ENCODE measurements at places on chromosomes 3 and 15.

DNA sequence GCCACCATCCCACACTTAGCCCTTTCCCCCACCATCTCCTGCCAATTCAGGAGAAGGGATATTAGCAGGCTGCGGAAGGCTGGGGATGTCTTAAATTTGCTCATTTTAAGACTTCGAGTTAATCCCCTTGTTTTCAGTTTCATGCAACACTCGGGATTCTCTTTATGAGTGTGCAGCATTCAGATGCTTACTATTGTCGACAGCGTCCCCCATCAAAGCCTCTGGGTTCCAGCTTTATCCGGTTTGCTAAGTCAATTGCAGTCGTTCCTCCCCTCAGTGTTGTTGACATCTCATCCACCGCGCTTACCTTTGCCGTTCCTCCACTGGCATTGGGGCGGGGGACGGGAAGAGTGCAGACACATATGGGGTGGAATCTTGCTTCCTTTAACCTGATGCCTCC, 220.2 kb downstream of the VPS13C start:
- DNase-seq = no peak

GRCh38 chr3:140236836-140237501, 302.0 kb downstream of the CLSTN2 start:
- DNase-seq = no peak

DNA sequence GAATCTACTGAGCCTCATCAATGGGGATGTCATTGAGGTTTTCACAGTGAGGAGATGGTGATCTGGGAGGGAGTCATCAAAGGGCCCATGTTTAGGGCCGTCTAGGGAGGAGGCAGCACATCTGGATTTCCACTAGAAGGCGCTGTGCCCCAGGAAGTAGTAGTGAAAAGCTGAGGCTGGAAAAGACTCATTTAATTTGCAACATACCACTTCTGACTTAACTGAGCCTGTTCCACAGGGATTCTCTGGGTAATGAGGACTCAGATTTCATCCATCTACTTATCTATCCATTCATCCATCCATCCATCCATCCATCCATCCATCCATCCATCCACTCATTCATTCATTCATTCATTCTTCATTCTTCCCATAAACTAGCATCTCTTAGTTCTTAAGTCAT, 17.4 kb upstream of the SHF start:
- no peak for DNase-seq

DNA sequence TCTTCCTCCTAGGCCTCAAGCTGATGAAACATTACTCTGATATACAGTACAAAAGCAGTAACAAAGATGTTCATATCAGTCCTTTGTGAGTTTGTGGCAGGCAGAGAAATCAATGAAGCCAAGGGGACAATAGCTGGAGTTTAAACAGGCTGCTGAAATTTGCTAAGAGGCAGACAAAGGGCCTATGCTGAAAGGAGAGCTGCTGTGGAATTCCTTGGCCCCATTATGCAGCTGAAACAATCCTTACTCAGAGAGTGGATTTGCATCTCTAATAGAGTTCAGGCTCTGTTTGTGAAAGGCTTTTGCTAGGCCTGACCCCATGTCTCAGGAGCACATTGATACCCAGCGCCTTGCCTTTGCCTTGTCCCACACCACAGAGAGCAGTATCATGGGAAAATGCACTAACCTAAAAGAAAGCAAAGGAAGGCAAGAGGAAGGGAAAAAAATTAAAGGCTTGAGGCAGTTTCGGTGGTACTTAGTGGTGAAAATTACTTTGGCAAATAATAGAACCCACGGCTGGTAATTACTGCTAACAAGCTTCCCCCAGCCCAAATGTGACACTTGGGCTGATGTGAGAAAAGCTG, 195.0 kb upstream of the EPHA3 start:
- DNase-seq = no peak

- no peak for DNase-seq
These were observed 245.4 kb downstream of the ULK4 start for GRCh38 chr3:41716471-41716870.

DNA sequence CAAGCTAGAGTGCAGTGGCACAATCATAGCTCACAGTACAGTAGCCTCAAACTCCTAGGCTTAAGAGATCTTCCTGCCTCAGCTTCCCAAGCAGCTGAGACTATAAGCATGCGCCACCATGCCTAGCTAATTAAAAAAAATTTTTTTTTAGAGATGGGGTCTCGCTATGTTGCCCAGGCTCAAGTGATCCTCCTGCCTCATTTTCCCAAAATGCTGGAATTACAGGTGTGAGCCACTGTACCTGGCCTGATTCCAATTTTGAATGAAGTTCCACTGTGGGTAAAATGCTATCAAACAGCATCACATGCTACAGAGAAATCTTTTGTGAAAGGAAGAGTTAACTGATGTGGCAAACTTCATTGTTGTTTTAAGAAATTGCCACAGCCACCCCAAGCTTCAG, 17.5 kb downstream of the ADPGK start:
- DNase-seq = no peak

DNA sequence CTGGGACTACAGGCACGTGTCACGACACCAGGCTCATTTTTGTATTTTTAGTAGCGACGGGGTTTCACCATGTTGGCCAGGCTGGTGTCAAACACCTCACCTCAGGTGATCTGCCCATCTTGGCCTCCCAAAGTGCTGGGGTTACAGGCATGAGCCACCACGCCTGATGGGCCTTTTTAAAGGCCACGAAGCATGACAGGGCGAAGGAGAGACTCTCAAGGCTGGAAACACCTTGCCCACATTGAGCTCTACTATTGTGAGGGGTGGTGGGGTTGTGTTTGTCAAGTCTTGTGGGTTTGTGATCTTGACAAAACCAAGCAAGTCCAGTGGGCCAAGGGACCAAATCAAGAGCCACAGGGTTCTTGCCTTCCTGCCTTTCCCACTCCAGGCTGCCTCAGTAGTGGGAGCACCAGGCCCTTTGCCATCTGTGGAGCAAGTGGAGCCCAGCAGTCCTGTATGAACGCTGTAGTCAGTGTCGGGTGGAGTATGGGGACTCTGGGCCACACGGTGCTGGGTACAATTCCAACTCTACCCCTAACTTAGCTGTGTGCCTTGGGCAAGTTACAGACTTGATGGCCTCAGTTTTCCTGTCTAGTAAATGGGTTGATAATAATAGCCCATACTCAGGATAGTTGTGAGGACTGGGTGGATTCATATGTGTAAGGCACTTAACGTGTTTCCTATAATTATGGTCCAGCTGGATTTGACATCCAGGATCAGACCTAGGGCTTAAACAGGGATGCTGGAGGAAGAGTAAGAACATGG, 33.3 kb downstream of the EDEM1 start:
- no peak for DNase-seq

- DNase-seq = no peak
These were observed 84.5 kb downstream of the CACNA2D3 start for GRCh38 chr3:54206874-54207273.

DNA sequence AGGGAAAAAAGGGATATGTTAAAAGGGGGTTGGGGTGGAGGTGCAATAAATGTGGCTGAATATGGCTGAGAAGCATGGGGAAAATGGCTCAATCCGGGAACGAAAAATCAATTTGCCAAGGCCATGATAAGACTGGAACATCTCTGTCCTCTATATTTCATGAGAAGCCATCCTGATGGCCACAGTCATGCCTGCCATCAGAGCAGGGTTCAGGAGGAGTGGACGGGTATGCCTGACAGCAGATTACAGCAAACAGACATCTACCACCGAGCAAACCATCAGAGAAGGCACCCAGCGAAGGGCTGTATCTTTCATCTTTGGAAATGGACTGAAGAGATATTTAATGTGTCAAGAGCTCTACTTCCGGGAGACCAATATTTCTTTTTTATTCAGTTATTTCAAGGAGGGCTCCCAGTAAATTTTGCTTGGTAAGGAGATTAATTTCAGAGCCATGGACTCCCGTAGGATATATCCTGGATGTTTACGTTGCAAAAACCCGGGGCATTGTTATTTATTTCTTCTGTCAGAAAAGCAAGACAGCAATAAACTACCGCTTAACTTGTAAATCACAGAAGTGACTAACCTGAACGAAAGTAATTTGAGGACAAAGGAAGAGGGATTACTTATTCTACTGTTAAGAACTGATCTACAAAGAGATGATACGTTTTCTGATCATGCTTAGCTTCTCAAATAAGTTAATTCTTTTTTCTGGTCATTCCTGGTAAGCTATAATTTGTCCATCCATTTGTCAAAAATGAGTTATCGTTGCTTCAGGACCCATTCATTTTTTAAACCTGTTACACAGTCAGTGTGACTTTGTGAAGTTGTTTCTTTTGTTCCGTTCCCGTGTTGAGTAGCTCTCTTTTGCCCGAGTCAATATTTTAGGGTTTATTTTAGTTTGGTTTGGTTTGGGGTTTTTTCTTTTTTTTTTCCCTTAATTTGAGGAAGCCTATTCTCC, 80.6 kb upstream of the CHD2 start:
- DNase-seq = no peak

DNA sequence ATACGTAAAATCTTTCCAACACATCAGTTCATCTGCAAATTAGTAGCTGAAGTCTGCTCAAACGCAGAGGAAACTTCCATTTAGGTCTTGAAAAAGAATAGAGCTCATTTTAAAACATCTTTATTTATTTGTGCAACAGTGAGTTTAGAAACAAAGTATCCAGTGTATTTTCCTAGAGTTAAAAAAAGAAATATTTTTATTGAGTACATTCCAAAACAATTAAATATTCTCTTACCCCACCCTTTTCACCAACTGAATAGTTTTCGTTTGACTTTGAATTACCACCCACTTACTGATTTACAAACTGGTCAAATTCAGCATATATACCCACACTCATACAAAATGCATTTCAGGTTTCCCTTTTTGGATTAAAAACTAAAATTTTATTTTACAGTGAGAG, 104.7 kb downstream of the ZBTB20 start:
- no peak for DNase-seq

All from stimulated activated CD8-positive, alpha-beta memory T cell treated with anti-CD3 and anti-CD28 coated beads, Interleukin-15, amount 100 ng/mL, for 1 hour (primary cell).